ENCODE measurements at places on chromosomes 1 and 21. TPM values are rescaled to one million over a fixed set of nuclear protein-coding genes. Genes with fewer than 3 reads are reported as not detected.

The FGR gene
- polyA plus RNA-seq: 295 TPM

The AGO1 gene
- polyA plus RNA-seq: 10.1 TPM

The TTC13 gene
- polyA plus RNA-seq: 33.9 TPM

The HHIPL2 gene
- polyA plus RNA-seq: 0.62 TPM

The TAS1R2 gene
- not detected for polyA plus RNA-seq

The SLAMF9 gene
- not detected for polyA plus RNA-seq

The UTS2 gene
- polyA plus RNA-seq: not detected

The TRNP1 gene
- polyA plus RNA-seq: 0.54 TPM

The GJB3 gene
- polyA plus RNA-seq: not detected

The FCRL5 gene
- polyA plus RNA-seq: 80.1 TPM

The LIN28A gene
- polyA plus RNA-seq: not detected

The CRP gene
- not detected for polyA plus RNA-seq

The KRTAP20-2 gene
- polyA plus RNA-seq: not detected

The TFAP2E gene
- polyA plus RNA-seq: 3.8 TPM

The KCNJ9 gene
- polyA plus RNA-seq: not detected

The IFI44 gene
- polyA plus RNA-seq: 15.9 TPM

The HTR1D gene
- polyA plus RNA-seq: not detected

The DPH5 gene
- 43.4 TPM for polyA plus RNA-seq

The NMNAT1 gene
- 6.4 TPM for polyA plus RNA-seq

The KCNE1 gene
- polyA plus RNA-seq: not detected

The CELA3A gene
- polyA plus RNA-seq: not detected

The NUP133 gene
- polyA plus RNA-seq: 18.0 TPM

The OR10J1 gene
- polyA plus RNA-seq: not detected

The CDC42SE1 gene
- 419 TPM for polyA plus RNA-seq

The CNR2 gene
- polyA plus RNA-seq: 63.4 TPM

The LGR6 gene
- polyA plus RNA-seq: 0.28 TPM

The SPRR1A gene
- not detected for polyA plus RNA-seq

The RHBDL2 gene
- not detected for polyA plus RNA-seq

The LCE3E gene
- not detected for polyA plus RNA-seq
